ENCODE measurements at places on chromosomes 4 and X. TPM values are rescaled to one million over a fixed set of nuclear protein-coding genes. Genes with fewer than 3 reads are reported as not detected.

Gene PLXNA3
- total RNA-seq, result 48.0 TPM

Gene SPANXD
- not detected for total RNA-seq

Gene FUNDC2
- 70.2 TPM for total RNA-seq

Gene TMEM31
- not detected for total RNA-seq

Gene L1CAM
- 41.0 TPM for total RNA-seq

Gene TSPAN5
- total RNA-seq, result 19.8 TPM

Gene RBM47
- 1.8 TPM for total RNA-seq

Gene P2RY4
- 0.20 TPM for total RNA-seq

Gene CHIC1
- 7.4 TPM for total RNA-seq

Gene SRPX
- total RNA-seq, result 9.4 TPM

Gene P2RY10
- not detected for total RNA-seq

Gene CCNA2
- total RNA-seq, result 12.1 TPM

Gene PNMA3
- not detected for total RNA-seq

Gene STPG2
- total RNA-seq, result 0.61 TPM

Gene ARHGAP6
- total RNA-seq, result not detected

Gene USP51
- 0.17 TPM for total RNA-seq

Gene FMR1NB
- total RNA-seq, result not detected

Gene PRKG2
- total RNA-seq, result 0.23 TPM

Gene RBM3
- 354 TPM for total RNA-seq

Gene IL2
- total RNA-seq, result not detected

Gene PABPC1L2A
- not detected for total RNA-seq

Gene COX18
- total RNA-seq, result 19.7 TPM

Gene BEX1
- total RNA-seq, result not detected

Gene SGCB
- 27.0 TPM for total RNA-seq

Gene MMRN1
- not detected for total RNA-seq
